Right kidney (tissue), 9 donors: ENCODE measurements at places on chromosomes 2 and 18.

- no peak for DNase-seq
Measured at GRCh38 chr2:23280401-23280800, 104.6 kb upstream of the KLHL29 start.

DNA sequence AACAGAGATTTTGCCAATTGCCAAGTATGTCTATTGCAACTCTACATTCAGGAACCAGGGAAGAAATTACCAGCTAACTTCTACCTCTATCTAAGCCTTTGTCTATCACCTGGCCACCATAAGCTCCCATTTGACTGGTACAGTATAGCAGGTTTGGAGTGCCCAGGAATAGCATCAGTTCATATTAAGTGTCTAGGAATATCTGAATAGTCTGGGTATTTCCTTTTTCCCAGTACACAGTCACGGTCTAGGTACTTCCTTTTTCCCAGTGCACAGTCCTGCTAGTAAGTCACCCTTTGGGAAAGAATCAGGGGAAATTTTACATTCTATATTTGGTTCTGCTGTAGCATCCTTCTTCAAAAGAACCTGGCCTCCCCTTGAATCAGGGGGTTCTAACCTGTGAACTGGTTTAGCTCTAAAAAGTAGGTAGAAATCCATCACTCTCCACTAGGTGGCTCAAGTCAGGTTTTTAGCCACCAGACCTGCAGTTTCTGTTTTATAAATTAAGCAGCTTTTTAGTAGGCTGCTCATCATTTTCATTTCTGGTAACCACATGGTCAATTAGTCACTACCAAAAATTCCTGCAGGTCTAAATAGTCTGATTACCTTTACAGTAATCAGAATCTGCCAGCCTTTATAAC is 49.3 kb upstream of the DNAJC10 start:
- DNase-seq = no peak

DNA sequence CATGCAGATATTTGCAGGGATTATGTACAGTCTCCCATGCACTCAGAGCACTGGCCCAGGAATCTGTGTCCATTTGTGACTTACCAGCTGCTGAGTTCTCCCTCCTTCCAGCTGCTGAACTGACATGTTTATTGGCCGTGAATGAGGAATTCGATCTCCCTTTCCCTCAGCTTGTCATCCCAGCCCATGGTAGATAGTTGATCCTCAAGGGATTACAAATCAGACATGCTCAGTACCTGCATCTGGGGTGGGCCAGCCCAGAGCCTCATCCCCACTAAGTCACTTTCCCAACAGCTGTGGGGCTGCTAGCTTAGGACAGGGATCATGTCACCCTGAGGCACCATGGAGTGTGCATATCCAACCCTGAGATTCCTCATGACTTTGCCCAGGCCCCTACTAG is 1284.9 kb upstream of the LRRTM1 start:
- no peak for DNase-seq

GRCh38 chr2:223465793-223466192 is 136.4 kb downstream of the SCG2 start:
- DNase-seq = no peak

DNA sequence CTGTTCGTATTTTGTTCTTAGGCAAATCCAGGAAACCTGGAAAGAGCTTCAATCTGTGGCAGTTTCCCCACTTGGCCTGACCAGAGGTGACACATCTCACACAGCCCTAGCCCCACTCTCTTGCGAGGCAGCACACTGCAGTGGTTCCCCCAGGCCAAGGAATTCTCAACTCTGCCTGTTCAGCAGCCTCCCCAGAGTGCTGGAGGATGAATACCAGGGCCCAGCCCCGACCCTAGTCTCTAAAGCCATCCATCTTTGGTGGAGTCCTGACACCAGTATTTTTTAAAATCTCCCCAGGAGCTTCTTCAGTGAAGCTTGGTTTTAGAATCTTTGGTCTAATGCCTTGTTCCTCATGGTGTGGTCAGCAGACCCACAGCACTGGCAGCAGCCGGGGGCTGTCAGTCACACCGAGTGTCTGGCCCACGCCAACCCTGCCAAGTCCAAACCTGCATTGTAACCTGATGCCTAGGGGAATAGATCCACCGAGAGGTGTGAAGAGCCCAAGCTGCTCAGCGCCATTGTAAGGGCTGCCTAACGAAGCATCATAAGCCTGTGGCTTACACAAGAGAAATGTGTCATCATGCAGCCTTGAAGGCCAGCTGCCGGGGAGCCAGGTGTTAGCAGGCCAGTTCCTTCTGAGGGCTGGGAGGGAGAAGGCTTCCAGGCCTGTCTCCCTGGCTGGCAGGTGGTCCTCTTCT is 428.7 kb upstream of the ID2 start:
- DNase-seq = no peak

GRCh38 chr2:1798115-1798784 is 53.9 kb upstream of the PXDN start:
- DNase-seq = no peak

- DNase-seq = no peak
Measured at GRCh38 chr2:98804736-98805135, 73.8 kb upstream of the MGAT4A start.

DNA sequence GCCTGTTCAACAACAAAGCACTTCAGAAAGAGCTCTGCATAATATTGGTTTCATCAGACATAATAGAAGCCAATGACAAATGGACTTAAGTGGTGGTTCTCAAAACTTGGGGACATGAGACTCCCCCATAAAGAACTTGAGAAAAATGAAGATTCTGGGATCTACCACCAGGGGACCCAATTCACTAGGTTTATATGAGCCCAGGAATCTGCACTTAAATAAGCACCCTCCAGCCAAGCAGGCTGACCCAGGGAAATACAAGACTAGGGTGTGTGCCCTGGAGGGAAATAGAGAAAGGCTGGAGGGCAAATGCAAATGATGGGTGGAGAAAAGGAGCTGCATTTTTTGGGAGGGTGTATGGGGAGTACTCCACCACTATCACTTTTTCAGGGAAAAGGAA is 52.5 kb downstream of the SATB2 start:
- no peak for DNase-seq
